ENCODE measurements at places on chromosomes 3 and 15.

DNA sequence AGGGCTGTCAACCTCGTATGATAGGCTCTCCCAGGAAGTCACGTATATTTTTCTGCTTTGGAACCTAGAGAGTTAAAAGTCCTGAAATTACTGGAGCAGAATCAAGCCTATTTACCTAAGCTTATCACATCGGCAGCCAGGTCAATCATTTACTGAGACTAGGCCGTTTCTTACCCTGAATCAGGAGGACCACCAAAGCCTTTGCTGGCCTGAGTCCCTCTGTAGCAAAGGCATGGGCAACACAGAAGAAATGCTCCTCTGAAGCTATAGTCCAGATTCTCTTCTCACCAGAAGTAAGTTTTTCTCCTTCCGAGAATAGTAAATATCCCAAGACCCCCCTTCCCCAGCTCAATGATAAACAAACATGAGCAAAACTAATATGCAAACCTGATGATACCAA is 125.9 kb upstream of the PHLDB2 start:
- DNase-seq = no peak

- DNase-seq = no peak
These were observed 8.6 kb upstream of the ARNT2 start for GRCh38 chr15:80395616-80396015.

GRCh38 chr15:63465104-63465503 is 39.3 kb upstream of the USP3 start:
- DNase-seq = no peak

GRCh38 chr15:56879502-56879901 is 38.9 kb upstream of the TCF12 start:
- DNase-seq = no peak

GRCh38 chr3:131630807-131631206 is 128.0 kb upstream of the MRPL3 start:
- DNase-seq = no peak

- no peak for DNase-seq
These were observed 13.3 kb upstream of the SPTBN5 start for GRCh38 chr15:41907141-41907540.

Data from NB4 (cell line).